ENCODE measurements at places on chromosomes 12 and 14.

- H3K27ac ChIP-seq: no peak overlapping the region
- no peaks in the 10 kb centered on the region for H3K36me3 ChIP-seq
- DNase-seq: no peak
Observed at GRCh38 chr14:96078625-96079016, 39.5 kb downstream of the C14orf132 start.

DNA sequence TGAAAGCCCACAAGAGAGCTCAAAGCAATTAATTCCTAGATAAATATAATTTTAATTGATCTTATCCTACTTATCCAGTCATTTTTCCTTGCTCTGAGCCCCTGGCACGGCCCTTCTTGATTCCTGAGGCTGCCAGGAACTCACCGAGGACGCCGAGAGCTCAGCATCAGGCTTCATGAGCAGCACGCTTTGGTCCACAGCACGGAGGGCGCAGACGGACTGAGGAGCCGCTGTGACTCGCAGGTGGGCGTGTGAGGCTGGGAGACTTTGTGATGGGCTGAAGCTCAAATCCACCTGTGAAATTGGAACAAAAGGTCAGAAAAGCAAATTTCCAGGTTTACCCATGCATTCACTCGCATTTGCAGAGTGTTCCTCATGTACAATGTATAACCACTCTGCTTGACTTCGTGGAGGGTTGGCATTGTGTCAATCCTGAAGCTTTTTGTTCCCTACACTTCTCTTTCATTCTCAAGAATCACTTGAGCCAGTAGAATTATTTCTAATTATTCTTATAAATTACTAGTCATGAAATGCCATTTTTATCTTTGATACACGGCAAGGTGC is 17.2 kb downstream of the A2M start:
- H3K4me3 ChIP-seq: no peak overlapping the region
- H3K4me1 ChIP-seq: no peaks in the 10 kb centered on the region
- H3K27me3 ChIP-seq: no peaks in the 10 kb centered on the region
- no peak overlapping the region for H3K27ac ChIP-seq
- no peaks in the 10 kb centered on the region for H3K36me3 ChIP-seq

DNA sequence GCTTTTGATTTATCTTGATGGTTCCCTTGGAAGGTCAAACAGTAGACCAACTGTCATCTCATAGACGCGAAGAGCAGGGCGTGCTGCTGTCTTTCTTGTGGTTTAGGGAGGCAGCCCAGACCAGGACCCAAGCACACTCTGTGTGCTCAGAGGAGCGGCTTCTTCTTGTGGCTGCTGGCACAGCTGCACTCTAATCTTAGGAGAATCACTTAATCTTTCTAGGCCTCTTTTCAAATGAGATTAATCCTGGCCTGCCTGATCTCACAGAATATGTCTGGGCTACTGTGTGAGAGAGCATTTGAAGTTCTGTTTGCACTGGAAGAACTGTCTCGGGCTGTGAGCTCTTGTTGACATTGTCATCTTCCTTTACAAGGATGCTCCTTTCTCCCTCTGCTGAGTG is 60.0 kb upstream of the TRAF3 start:
- peaks cover 53% of the 10 kb centered on the region for H3K36me3 ChIP-seq
- H3K27ac ChIP-seq: no peak overlapping the region
- H3K4me3 ChIP-seq: no peak overlapping the region

GRCh38 chr14:92475451-92476187 is 38.0 kb upstream of the RIN3 start:
- H3K27ac ChIP-seq: no peak overlapping the region
- H3K27me3 ChIP-seq: no peaks in the 10 kb centered on the region
- H3K36me3 ChIP-seq: no peaks in the 10 kb centered on the region
- no peak for DNase-seq
- H3K4me3 ChIP-seq: no peak overlapping the region
- no peaks in the 10 kb centered on the region for H3K4me1 ChIP-seq

- DNase-seq: no peak
- H3K4me1 ChIP-seq: no peaks in the 10 kb centered on the region
- H3K36me3 ChIP-seq: no peaks in the 10 kb centered on the region
- H3K27me3 ChIP-seq: no peaks in the 10 kb centered on the region
Observed at GRCh38 chr12:132399092-132400010, 70.0 kb upstream of the GALNT9 start.

DNA sequence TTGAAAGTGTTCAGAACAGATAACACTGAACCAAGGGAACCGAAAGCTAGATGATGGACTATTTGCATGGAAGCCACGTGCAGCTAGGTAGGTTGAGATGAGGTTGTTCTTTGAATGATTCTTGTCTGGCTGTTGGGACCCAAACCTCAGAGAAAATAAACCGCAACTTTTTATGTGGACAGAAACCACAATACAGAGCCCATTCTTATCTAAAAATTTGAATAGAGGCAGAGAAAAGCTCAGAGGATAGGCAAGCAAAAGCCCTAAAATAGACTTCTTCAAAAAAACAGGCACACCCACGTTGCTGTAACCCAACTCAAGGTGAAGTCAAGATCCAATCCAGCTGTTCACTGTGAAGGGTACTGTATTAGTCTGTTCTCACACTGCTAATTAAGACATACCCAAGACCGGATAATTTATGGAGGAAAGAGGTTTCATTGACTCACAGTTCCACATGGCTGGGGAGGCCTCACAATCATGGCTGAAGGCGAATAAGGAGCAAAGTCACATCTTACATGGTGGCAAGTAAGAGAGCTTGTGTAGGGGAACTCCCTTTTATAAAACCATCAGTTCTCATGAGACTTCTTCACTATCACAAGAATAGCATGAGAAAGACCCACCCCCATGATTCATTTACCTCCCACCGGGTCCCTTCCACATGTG is 353.8 kb downstream of the AACS start:
- H3K4me3 ChIP-seq: no peak overlapping the region
- H3K27ac ChIP-seq: no peak overlapping the region
- no peaks in the 10 kb centered on the region for H3K36me3 ChIP-seq
- H3K4me1 ChIP-seq: no peaks in the 10 kb centered on the region
- DNase-seq: no peak

DNA sequence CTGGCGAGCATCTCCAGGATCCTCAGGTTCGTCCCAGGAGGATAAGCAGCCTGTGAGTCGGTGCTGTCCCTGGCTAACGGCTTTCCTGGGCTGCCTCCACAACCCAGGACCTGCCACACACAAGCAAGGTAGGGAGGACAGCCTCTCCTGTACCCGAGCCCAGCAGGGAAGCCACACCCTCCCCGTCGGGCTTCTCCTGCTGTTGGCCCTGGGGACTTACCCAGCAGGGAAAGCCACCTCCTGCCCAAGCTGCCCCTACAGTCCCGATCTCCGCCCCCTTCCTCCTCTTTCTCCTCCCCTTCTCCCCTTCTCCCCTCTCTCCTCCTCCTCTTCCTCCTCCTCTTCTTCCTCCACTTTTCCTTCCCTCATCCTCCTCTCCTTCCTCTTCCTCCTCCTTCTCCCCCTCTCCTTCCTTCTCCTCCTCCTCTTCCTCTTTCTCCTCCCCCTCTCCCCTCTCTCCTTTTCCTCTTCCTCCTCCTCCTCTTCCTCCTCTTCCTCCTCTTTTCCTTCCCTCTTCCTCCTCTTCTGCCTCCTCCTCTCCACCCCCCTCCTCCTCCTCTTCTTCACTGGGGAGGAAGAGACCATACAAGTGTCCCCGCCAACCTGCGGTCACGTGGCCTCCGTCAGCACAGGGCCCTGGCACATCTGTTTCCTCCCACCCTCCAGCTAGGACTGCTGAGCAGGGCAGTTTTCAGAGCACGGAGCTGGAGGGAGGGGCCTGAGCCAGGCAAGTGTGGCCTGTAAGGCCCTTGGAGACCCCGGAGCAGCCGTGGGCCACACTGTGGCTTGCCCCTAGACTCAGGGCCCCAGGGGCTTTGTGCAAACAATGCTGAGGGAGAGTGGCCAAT is 17.3 kb upstream of the RFLNA start:
- no peaks in the 10 kb centered on the region for H3K4me1 ChIP-seq
- H3K4me3 ChIP-seq: no peak overlapping the region
- no peaks in the 10 kb centered on the region for H3K27me3 ChIP-seq
- no peak for DNase-seq
- peak overlapping the region; percentile 22 for H3K27ac ChIP-seq

GRCh38 chr14:98927986-98928385 is 344.0 kb downstream of the BCL11B start:
- no peak overlapping the region for H3K27ac ChIP-seq
- no peaks in the 10 kb centered on the region for H3K4me1 ChIP-seq
- H3K27me3 ChIP-seq: peaks cover 3% of the 10 kb centered on the region
- DNase-seq: peak; percentile 17

GRCh38 chr14:72758420-72758819 is 135.5 kb downstream of the DPF3 start:
- no peak overlapping the region for H3K4me3 ChIP-seq
- no peak overlapping the region for H3K27ac ChIP-seq
- H3K36me3 ChIP-seq: no peaks in the 10 kb centered on the region
- H3K4me1 ChIP-seq: no peaks in the 10 kb centered on the region

DNA sequence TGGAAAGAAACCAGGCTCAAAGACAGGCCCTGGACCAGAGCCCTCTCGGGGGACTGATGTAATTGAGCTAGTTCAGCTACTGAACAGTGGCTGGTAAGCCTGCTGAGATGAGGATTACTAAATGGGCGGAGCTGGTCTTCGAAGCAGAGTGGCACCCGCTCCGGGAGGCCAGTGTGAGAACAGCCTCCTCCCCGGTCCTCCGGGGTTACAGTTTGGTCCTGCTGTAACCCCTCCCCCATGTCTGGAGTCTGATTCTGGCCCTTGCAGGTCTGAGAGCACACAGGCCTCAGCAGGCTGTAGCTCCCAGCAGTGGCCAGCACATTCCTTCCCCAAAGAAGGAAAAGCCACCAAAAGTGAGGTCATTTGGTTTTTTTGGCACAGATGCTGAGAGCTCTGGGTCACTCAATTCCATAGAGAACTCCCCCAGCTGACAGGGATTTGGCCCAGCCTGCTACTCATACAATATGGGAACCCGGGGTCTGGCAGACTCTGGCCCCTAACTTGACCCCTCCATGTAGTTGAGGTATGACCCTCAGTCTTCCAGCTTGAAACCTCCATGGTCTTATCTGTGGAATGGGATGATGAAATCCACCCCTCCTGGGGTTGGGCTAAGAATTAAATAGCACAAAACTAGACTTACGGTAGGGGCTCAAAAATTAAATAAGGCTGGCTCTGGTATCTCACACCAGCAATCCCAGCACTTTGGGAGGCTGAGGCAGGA is 39.0 kb downstream of the ACTN1 start:
- H3K27me3 ChIP-seq: no peaks in the 10 kb centered on the region
- no peak overlapping the region for H3K4me3 ChIP-seq
- no peak overlapping the region for H3K27ac ChIP-seq

All from endodermal cell (in vitro differentiated cells).